NCI-H345 (cell line): ENCODE measurements at places on chromosomes 3 and 15.

DNA sequence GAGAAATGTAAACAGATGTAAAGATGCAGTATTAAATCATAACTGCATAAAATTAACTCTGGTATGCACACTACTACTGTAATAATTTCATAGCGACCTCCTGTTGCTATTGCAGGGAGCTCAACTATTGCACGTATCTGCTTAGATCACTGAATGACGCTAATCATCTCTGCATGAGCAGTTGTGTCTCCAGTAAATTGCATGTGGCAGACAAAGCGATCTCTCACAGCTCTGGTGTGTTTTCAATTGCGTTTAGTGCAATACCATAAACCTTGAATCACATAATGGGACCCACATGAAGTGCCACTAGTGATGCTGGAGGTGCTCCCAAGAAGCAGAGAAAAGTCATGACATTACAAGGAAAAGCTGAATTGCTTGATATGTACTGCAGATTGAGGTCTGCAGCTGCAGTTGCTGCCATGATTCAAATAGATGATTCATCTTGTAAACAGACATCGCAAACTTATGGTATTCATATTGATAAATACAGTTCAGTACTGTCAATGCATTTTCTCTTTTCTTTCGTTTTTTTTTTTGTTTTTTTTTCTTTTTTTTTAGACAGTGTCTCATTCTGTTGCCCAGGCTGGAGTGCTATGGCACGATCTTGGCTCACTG lies 30.2 kb upstream of the LCTL start:
- DNase-seq = no peak

- DNase-seq = no peak
Observed at GRCh38 chr15:52427804-52428203, 100.9 kb downstream of the MYO5A start.

DNA sequence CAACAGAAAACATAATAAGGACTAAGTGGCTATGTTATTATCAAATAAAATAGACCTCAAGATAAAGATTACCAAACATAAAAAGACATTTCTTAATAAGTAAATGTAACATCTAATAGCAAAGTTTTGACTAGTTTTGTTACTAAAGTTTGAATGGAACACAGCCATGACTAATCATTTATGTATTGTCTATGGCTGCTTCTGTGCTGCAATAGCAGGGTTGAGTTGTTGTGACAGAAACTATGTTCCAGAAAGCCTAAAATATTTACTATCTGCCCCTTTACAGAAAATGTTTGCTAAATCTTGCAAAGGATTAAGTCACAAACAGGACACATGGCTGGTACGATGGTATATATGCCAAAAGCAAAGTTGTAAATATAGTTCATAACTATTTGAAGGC lies 37.9 kb upstream of the MYH15 start:
- no peak for DNase-seq

DNA sequence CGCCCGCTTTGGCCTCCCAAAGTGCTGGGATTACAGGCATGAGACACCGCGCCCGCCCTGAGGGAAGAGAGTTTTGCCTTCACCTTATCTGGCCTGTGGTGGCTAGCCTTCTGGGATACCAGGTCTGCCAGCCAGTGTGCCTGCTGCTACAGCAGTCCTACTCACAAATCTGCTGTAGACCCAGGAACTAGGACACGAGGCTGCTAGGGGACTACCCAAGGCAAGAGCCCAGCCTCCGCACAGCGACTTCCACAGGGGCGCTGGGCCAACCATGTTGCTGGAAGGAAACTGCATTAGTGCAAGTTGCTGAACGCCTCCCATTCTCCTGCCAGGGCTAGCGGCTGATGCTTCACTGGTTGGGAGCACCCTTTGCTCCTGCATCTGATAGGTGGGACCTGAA lies 53.7 kb downstream of the DHX30 start:
- DNase-seq = no peak

DNA sequence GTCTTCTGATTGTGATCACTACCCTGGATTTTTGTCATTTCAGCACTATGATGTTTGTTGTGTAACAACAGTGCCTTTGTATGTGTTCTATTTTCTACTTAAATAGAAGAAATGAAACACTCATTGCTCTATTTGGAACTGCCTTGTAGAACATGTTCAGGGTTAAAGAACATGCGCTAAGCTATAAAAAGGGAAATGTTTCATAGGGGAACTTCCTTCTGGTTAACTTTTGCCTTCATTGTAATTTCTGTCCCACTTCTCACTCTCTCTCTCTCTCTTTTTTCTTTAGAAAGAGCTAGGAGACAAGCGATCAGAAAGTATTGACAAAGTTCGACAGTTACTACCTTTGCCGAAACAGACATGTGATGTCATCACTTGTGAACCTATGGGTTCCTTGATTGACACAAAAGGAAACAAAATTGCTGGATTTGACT lies at the start of gene P2RY12:
P2RY12 (minus strand) TSS at position 13 of the 434 bp plus-strand sequence. CDS start 45,908 bp downstream, outside the sequence.
- no peak for DNase-seq
